ENCODE measurements at places on chromosomes 13 and 19. TPM values are rescaled to one million over a fixed set of nuclear protein-coding genes. Genes with fewer than 3 reads are reported as not detected.
A peak's percentile ranks its signal among the peaks of the same experiment; 100 is the strongest.

Gene NDFIP2
- 46.7 TPM for total RNA-seq

Gene TEX29
- 0.92 TPM for total RNA-seq

Gene ZNF550
- 15.1 TPM for total RNA-seq

Gene ZNF738
- total RNA-seq = 7.5 TPM

Gene CACTIN
- 25.8 TPM for total RNA-seq

Gene EFNA2
- 8.4 TPM for total RNA-seq

Gene VSTM1
- total RNA-seq = not detected

DNA sequence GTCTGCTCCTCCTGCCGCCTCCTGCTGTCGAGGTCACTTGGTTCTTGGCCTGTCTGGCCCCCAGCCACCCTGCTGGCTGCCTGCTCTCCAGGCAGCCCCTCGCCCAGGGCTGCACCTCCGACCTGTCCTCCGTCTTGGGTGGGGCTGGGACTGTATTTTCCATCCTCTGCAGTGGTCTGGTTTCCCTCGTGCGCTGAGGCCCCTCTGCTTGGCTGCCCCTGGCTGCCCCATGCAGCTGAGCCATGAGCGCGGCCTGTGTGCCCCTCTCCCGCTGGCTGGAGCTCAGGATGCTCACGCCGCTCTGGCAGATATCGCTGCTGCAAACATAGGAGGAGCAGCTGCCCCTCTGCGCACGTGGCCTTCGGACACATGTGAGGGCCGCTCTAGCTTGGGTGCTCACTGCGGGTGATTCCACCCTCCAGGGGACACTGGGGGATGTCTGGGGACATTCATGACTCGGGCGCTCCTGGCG is 14.0 kb downstream of the UHRF1 start:
- DNase-seq = no peak

GRCh38 chr19:33285441-33285927 is 16.9 kb downstream of the CEBPA start:
- DNase-seq = no peak

DNA sequence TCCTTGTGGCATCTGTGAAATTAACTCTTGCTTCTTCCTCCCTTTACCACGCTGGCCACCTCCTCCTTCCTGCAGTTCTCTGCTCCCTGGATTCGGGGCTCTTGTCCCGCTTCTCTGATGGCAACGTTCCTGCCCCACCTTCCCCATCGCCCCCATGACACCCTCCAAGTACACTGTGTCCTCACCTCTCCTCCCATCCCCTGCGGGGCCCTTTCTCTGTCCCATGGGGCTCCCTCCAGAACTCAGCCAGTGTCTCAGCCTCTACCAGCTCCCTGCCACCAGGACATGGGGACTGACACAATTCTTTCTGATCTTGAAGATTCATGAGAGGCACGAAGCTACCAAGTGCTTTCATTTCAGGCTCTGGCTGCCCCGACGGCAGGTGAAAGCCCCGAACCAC is 9.1 kb downstream of the CARS2 start:
- no peak for DNase-seq

- DNase-seq = no peak
These were observed 2.1 kb downstream of the TEAD2 start for GRCh38 chr19:49359851-49360820.

DNA sequence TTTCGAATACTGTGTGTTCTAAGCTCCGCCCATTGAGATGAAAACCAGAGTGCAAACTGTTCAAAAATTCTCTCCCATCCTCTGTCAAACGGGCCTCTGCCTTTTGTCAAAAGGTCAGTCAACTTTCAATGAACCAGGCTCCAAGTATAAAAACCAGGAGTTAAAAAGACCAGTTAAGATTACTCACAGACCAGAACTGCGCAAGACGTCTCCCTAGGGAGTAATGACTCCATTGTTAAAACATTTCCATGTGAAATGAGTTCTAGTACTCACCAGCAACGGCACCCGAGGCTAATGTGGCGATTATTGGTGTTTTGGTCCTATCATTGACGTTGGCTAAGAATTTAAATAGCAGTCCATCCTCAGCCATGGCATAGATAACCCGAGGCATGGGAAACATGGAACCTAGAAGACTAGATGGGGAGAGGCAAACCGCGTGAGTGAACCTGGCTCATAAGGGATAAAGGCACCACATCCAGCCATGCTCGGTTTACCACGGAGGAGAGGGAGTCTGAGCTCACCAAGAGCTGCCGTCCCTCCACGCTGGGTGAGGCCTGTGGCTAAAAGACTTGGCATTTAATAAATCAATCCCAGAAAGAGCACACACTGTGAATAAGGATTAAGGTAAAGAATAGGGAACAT is 73.3 kb downstream of the SLC7A1 start:
- no peak for DNase-seq

GRCh38 chr13:40477623-40478608 is 188.5 kb downstream of the FOXO1 start:
- DNase-seq = no peak

- DNase-seq = peak; percentile 25
These were observed 52.7 kb downstream of the TRPM4 start for GRCh38 chr19:49210108-49210900.

DNA sequence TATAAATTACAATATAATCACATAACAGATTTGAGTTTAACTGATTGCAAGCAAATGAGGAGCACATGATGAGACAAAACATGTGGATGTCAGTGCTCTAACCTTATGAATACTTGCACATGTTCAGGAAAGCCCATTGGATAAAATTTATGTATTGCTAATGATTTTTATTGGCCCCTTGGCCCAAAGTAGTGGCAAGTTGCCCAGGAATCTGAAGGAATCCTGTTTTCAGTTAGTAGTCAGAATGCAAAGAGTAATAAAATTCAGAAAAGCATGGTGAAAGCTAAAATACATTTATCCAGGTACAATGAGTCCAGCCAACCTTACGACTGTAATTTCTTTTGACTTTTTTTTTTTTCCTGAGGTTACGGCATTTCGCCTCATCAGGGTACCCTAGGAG is 1539.4 kb downstream of the EFNB2 start:
- DNase-seq = no peak

GRCh38 chr13:112986946-112987681 is 18.1 kb downstream of the MCF2L start:
- DNase-seq = no peak

DNA sequence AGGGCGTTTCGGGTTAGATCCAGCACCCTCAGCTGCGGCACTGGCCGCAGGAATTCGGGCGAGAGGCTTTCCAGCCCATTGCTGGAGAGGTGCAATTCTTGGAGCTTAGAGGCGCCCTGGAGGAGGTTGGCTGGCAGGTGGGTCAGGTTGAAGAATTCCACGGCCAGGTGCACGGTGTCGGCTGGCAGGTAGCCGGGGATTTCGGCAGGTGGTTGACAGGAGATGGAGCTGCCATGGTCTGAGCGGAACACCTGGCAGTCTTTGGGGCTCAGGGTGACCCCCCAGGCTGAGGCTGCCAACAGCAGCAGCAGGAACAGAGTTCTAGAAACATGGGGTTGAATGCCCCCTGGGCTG is 1.3 kb downstream of the LRG1 start:
- DNase-seq = no peak

DNA sequence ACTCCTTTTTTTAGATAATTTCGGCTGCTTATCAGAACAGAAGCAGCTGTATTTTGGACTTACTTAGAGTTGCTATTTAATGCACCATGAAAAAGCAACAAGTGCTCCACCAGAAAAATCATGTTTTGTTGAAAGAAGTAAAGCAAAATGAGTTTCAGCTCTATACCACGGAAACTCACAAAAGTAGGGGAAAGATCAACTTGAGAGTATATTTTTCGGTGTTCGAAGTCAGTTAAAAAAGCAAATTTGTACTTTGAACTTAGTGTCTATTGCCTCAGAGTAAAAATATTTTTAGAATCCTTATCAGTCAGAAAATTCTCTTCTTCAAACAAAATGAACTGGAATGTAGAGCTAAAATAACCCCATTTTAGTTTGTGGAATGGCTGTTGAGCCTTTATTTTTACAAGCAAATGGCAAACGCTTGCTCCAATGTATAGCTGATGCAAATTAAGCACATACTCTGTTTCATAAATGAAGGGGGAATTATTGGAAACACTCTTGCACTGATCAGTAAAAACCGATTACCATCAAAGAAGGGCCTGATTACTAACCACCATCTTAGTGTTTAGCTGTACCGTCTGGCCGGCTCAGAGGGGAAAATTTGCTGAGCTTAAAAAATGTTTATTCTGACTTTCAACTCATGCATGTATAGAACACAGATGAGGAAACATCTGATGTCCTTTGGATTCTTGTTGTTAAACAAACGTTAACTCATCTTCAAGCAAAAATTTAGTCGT is 540.7 kb downstream of the GPC6 start:
- no peak for DNase-seq

DNA sequence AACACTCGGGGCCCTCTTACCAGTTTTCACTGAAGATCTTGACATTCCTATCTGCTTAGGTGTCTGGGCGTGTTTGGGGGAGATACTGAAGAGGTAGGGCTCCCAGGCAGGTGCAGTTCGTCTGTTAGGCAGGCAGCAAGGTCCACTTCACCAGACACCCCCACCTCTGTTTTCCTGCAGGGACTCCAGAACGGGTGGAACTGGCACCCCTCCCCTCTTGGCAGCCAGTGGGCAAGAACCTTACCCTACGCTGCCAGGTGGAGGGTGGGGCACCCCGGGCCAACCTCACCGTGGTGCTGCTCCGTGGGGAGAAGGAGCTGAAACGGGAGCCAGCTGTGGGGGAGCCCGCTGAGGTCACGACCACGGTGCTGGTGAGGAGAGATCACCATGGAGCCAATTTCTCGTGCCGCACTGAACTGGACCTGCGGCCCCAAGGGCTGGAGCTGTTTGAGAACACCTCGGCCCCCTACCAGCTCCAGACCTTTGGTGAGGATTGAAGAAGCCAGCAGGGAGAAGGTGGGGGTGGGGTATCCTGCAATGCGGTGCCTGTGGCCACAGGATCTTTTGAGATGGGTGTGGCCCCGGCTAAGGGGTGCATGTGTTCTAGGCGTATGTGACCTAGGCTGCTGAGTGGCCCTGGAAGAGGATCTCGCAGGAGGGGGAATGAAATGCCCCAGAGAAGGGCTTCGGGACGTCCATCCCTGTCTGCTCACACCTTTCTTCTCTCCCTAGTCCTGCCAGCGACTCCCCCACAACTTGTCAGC is 3.3 kb upstream of the ICAM4 start:
- no peak for DNase-seq

GRCh38 chr19:2636897-2637683 is 65.4 kb downstream of the GNG7 start:
- DNase-seq = peak; percentile 51

DNA sequence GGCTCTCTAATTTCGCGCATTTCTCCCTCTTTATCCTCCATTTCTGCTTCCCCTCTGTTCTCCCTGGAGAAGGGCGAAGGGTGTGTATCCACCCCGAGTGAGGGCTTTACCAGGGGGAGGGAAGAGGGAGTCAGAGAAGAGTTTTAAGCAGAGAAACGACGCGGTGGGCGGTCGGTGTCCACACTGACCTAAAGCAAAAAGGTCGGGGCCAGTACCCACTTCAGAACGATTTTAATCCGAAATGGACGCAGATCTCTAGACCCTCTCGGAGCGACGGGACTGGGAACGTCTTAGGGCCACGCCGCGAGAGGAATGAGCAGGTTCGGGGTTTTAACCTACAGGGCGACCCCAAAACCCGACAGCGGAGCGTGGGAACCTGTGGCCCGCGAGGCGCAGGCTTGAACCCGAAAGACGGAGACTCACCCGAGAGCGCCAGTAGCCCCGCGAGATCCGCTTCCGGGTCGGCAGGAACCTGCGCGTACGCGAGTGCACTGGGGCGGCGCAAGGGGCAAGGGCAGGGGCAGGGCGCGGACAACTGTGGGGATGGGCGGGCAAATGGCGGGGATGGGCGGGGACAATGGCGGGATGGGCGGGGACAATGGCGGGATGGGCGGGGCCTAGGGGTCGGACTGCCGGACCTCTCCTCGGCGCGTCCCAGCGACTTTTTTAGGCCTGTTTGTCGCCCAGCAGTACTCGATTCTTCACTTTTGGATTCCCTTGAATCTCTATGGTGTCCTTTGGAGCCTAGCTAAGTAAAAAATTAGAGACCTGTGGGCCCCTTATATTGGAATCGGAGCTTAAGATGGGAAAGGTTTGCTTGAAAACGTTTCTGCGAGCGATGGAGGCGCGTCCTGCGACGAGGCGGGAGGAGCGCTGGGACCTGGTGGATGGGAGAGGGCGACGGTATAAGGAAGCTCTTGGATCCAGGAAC is at the start of gene ZNF677:
ZNF677 (minus strand) TSS at position 463 of the 931 bp plus-strand sequence. CDS start 3,323 bp downstream, outside the sequence.
- peak; percentile 91 for DNase-seq

DNA sequence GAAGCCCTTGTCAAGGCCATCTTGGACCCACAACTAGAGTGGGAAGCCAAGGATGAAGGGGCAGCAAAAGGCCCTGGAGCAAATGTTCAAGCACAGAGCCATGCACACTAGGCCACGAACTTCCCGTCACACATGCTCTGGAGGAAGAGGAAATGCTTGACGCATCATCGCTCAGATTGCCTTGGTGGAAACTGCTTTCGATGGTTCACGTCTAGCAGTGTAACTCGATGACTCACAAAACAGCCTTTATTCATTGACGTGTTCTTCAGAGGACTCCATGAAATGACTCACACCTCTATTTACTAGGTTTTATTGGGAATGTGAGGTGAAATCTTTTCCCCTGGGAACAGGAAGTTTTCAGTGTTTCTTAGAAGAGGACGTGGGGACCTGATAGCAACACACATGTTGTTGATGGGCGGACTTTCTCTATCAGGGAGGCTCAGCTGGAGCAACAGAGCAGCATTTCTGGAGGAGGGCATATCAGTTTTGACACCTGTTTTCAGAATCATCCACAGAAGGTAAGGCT is 79.8 kb upstream of the FLT1 start:
- peak; percentile 32 for DNase-seq

DNA sequence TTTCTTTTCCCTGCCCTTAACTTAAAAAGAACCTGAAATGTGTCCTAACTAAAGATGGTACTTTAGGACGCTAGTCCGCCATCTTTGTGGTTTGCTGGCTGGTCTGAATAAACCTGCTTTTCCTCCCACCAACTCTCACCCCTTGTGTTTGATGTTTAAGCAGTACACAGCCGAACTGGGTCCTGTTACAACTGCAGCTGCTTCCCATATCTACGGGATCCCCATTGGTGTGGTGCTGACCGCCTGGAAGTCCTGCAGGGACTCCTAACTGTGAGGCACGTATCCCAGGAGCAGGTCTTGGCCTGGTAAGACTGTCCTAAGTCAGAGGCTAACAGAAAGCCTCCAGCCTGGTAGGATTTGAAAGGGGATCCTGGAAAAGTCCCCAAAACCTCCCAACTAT is 40.9 kb upstream of the VSTM2B start:
- DNase-seq = peak; percentile 5

DNA sequence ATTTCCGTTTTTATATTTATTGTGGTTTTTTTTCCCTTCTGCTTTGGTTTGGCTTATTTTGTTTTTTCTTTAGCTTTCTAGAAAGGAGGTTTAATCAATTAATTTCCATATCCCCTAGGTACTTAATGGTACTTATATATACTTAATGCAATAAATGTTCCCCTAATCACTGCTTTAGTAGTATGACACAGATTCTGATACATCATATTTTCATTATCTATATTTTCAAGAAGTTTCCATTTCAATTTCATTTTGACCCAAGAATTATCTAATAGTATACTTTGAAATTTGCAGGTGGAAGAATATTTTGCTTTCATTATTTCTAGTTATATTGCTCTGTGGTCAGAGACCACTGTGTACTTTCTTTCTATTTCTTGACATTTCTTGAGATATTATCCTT is 66.6 kb upstream of the STK24 start:
- no peak for DNase-seq

Measured in mucosa of gallbladder (tissue), 1 donor.